ENCODE measurements at places on chromosomes 7 and 10.

DNA sequence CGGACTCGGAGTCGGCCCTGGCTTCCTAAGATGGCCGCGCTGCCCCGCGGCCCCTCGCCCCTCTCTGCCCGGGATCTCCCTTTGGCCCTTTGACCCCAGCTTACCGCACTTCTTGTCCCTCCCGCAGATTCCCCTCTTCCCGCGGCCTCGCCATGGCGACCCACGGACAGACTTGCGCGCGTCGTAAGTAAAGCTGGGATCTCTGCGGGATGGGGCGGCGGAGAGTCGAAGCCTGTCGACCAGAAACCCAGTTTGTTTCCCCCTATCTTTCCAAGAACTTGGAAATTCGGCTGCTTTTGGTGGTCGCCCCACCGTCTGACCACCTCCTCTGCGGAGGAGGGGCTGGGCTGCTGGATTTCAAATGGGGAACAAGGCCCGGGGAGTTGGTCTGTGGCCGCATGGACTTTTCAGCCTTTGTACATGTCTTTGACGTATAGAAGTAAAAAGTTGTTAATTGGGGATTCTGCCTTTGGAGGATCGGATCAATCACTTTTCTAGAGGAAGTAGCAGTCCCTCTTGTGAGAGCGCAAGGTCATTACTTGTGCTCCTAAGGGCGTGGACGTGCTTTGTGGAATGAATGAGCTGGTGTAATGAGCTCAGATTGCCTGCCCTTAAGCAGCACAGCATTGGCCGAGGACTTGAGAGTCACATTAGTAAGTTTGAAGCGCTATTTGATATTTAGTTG, 553 bp downstream of the VDAC2 start:
- DNase-seq = no peak

- no peak for DNase-seq
Measured at GRCh38 chr7:22563621-22564241, 63.7 kb upstream of the STEAP1B start.

- DNase-seq = no peak
Measured at GRCh38 chr7:76023002-76023401, 24.8 kb downstream of the STYXL1 start.

DNA sequence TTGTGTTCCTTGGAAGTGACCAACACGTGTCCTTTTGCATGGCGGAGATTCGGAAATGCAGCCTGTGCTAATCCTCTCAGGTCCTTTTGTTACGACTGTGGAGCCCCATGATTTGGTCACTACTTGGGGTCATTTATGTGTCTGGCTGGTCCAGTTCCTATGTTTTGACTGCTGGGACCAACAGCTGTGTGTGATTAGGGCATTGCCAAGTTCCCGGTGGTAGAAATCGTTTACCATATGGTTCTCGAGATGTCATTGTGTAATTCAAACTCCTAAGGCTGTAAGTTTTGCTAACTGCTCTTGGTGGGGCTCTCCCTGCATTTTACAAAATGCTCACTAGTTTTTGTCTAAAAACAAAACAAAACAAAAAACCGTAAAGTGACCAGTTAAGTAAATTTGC, 62.0 kb downstream of the CCNY start:
- DNase-seq = no peak

- no peak for DNase-seq
Measured at GRCh38 chr7:140624392-140625191, 16.0 kb downstream of the DENND2A start.

- no peak for DNase-seq
Measured at GRCh38 chr10:119651514-119652360, 557 bp downstream of the BAG3 start.
